Stimulated activated CD4-positive, alpha-beta T cell treated with anti-CD3 and anti-CD28 coated beads, TNF-alpha, amount 100 ng/mL, for 1 hour (primary cell): ENCODE measurements at places on chromosomes 16 and 17.

GRCh38 chr16:77782694-77783093, 5.7 kb upstream of the VAT1L start:
- no peak for DNase-seq

GRCh38 chr17:62611728-62612127, 15.7 kb upstream of the MRC2 start:
- DNase-seq = no peak

- DNase-seq = no peak
Measured at GRCh38 chr16:54974367-54974766, 43.7 kb downstream of the IRX5 start.

DNA sequence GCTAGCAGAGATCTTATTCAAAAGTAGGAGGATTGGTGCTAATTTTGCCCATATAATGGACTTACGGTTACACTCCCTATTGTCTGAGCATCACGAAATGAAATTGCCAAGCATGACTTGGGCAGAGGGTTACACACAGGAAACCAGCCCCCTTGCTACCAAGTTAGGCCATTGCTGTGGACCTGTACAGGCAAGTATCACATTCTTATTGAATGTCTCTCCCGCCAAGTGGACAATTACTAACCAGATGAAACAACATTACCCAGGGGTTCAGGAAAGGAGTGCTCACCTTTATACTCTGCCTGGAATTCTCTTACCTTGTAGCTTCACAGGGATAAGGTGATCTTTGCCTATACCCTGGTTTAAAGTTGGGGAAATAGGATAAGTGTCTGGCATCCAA, 70.6 kb upstream of the TOX3 start:
- DNase-seq = no peak

GRCh38 chr17:9339958-9340357, 235.7 kb downstream of the STX8 start:
- DNase-seq = no peak

DNA sequence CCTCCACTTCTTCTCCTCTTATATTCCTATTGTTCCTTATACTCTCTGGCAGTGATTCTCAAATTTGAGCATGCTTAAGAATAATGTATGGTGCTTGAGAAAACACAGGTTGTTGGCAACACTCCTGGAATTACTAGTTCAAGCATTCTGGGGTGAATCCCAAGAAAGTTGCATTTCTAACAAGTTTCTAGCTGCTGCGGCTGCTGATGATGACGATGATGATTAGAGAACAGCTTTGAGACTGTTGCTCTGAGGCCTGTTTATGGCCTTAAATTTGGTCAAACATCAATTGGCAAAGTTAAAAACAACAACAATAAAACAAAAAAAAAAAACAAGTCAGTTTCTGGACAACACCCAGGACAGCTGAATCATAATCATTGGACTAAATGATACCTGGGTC, 961.9 kb downstream of the CDH11 start:
- DNase-seq = no peak

DNA sequence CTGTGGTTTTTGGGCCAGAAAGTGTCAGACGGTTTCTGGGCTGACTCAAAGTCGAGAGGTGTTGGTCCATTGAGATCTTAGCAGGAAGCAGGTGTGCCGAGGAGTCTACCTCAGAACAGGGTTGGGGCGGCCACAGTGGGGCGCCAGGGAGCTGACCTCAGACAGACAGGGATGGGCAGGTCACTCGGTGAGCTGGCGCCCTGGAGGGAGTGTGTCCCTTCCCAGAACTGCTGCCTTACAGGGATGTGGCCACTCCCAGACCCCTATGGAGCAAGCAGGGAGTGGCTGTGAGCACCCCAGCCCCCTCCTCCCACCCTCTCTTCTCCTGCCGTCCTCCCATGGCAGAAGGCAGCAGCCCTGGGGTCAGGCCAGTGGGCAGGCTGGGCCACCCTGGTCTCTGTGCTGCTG, 14.0 kb upstream of the DPEP1 start:
- no peak for DNase-seq

- no peak for DNase-seq
Measured at GRCh38 chr17:1888741-1889140, 58.9 kb downstream of the RPA1 start.

GRCh38 chr16:63749276-63749675, 1372.6 kb downstream of the CDH11 start:
- no peak for DNase-seq

- no peak for DNase-seq
Measured at GRCh38 chr16:57643910-57644309, 15.5 kb downstream of the ADGRG1 start.

DNA sequence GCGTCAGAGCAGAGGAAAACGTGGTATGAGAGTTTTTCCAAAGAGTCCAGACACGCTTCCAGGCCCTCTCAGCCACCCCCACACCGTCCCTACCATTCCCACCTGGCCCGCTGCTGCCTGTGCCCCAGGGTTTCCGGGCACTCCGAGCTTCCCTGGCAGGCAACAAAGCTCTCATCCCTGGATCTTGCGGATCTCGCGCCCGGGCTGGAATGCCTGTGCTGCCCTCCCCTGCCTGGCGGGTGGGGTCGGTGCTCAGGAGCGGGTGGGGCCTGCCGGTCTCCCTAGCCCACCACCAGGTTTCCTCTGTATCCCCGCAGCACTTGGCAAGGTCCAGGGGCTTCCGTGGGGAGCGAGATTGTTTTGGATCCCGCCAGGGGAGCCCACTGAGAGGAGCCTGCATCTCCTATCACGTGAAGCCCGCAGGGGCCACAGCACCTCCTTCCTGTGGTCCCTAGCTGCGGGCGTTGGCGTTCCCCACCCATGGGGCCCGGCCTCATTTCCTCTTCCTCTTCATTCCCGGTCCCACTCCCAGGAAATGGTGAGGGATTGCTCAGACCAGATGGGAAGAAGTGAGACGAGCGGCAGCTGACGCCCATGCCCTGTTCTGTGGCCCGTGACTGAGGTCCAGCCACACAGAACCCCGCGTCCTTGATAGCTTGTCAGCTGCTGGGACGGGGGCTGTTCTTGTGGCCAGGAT, 11.0 kb downstream of the TBC1D24 start:
- DNase-seq = no peak

DNA sequence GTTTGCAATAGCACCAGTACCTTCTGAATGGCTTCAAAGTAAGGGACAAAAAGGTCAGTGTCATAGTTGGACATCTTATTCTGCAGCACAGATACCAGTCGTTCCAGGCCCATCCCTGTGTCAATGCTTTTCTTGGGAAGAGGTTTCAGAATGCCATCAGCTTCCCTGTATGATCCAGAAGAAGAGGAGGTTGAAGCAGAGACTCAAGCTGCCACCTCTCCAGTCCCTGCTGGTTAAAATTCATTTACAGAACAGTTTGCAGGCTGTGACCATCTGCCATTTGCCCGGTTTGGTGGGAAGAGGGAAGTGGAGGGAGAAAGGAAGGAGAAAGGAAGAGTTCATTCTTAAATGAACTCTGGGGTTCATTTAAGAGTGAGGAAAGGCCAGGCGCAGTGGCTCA, 18.4 kb upstream of the EXOSC6 start:
- DNase-seq = no peak

DNA sequence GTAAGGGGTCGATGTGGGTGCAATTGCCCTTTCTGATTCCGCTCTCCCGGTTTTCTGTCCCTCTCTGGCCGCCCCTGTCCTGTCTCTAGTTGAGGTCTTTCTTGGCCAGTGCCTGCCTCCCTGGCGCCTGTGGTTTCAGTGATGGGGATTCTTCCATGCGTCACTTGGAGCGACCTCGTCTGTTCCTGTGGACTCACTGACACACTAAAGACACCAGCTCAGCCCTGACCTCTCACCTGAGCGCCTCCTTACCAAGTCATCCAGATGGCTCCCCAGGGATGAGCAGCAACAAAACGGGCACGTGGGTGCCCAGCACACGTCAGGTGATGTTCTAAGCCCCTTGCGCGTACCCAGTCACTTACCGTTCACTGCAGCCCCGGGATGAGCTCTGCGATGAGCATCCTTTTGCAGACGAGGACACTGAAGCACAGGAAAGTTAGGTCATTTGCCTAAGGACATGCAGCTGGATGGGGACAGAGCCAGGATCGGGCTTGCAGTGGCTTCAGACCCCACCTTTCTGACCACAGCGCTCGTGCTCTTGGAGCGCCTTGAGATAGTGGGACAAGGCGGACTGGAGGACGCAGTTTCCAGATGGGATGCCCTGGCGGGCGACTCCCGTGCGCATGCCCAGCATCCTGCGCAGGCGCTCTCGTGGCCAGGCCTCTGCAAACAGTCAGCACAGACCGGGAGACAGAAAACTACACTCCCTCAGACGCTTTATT, 11.5 kb upstream of the LGALS3BP start:
- DNase-seq = no peak

GRCh38 chr17:43772877-43773648, 5.7 kb downstream of the DUSP3 start:
- no peak for DNase-seq

GRCh38 chr16:62386411-62386810, 350.2 kb upstream of the CDH8 start:
- DNase-seq = no peak

DNA sequence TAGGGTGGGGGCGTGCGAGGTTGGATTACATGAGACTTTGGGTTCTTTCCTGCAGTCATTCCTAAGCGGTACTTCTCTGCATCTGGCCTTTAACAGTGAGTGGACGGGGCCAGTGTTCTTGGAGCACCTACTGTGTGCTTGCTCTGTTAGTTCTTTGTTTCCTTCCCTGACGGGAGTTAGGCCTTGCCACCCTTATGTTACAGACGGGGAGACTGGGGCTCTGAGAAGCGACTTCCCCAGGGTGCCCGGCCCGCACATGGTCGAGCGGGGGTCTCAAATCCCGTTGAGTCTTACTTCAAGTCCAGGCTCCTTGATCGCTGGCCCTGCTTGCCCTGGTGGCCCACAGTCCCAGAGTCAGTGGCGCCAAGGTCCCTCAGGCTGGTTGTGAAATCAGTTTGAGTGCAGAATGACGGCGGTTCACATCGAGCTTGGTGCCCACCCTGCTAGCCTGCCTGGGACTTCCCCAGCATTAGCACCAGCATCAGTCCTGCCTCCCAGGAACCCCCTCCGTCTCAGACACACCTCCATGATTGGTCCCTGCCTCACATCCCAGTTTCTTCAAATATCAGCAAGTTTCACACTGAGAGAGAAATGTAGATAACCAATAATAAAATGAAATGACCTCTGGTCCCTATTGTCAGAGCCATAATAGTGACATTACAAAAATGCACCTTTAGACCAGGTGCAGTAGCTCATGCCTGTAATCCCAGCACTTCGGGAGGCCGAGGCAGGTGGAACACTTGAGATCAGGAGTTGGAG, 128.0 kb downstream of the CMIP start:
- no peak for DNase-seq

DNA sequence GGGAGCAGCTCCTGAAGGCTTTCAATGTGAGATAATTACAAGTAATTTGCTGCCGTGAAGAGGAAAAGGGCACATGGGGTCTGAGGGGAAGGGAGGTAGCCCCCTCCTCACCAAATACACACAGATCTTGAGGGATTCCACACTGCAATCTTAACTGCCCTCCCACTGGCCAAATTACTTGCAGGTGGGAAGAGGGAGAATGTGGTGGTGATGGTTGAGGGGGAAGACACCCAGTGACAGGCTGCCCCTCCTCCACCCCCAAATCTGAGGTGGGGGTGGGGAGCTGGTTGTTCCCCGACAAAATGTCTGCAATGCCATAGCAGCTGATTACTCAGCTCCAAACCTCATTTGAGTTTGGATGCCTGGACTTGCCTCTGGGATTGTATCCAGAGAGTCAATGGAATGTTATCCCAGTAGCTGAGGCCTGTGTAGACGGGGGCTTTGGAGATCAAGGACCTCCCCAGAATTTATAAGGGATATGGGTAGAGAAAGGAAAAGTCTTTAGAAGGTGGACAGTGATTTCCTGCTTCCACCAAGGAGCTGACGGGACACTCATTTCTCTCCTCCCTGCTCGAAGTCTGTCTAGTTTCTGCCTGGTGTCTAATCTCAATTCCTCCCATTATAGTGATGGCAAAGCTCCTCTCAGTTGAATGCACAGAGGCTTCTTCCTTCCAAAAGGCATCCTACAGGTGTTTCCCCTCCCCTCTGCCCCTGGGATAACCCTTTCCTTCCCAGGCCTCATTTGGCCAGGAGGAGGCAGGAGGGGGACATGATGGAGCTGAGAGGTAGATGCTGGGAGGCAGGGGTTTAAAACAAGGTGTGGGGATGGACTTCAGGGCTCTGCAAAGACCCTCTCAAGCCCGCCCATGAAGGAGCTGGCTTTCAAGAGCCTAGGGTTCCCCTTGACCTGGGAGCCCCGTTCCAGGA, 8.7 kb downstream of the DLX4 start:
- no peak for DNase-seq
